ENCODE measurements at places on chromosomes 11 and 22.

GRCh38 chr22:42111798-42112197, 18.8 kb downstream of the CYP2D6 start:
- DNase-seq: no peak

GRCh38 chr22:48688366-48688765, 1139.3 kb downstream of the BRD1 start:
- no peak for DNase-seq

DNA sequence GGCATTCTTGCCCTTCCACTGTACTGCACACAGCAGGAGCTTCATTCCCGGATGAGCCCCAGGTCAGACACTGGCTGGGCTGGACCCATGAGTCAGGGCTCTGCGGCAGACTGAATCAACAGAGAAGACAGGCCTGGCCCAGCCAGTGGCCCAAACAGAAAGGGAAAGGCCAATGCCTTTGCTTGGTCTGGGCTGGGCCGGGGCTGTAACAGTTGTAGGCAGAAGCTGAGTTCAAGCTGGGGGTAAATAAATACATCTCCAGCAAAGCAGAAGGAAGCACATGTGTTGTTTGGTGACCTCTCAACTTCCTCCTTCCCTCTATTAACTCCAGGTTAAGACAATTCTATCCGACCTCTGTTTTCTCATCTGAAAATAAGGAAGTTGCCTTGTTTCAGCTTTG, 1.8 kb upstream of the SMIM35 start:
- DNase-seq: no peak

GRCh38 chr22:22553735-22554586, 5.1 kb downstream of the PRAME start:
- DNase-seq: no peak

GRCh38 chr22:25206998-25207397, 7.3 kb downstream of the CRYBB3 start:
- DNase-seq: no peak

- DNase-seq: peak; percentile 34
Measured at GRCh38 chr22:25833091-25833490, 91.1 kb downstream of the MYO18B start.

- no peak for DNase-seq
Measured at GRCh38 chr11:60305906-60306619, 21.0 kb upstream of the MS4A6E start.

GRCh38 chr22:22200569-22201184, 43.9 kb upstream of the VPREB1 start:
- no peak for DNase-seq

GRCh38 chr11:17483505-17483904, 6.9 kb upstream of the ABCC8 start:
- no peak for DNase-seq

GRCh38 chr11:83611031-83611430, 324.9 kb upstream of the CCDC90B start:
- no peak for DNase-seq

DNA sequence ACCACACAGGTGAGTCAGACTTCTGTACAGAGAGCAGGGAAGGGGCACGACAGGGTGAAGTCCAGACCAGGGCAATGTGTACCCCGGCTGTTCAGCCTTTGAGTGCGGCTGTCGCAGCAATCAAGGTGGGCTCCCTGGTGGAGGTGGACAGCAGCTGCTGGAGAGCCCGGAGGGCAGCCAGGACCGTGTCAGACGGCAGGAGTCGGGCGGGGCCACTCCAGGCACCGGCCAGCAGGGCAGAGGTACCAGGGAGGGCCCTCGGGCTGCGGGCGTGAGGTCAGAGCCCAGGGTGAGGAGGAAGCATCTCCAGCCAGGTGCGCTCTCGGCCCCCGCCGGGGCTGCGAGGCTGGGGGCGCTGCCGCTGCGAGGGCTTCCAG, 802 bp upstream of the PIM3 start:
- no peak for DNase-seq

DNA sequence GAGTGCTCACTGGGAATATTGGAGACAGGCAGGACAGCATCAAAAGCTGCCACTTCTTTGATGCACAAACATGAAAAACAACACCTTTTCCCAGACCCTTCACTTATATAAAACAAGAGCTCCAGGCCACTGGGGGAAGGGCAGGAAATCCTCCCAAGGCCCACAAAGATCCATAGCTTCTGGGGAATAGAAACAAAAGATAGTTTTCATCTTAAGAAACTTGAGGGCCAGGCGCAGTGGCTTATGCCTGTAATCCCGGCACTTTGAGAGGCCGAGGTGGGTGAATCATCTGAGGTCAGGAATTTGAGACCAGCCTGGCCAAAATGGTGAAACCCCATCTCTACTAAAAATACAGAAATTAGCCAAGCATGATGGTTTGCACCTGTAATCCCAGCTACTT, 15.3 kb downstream of the RTL6 start:
- DNase-seq: no peak

DNA sequence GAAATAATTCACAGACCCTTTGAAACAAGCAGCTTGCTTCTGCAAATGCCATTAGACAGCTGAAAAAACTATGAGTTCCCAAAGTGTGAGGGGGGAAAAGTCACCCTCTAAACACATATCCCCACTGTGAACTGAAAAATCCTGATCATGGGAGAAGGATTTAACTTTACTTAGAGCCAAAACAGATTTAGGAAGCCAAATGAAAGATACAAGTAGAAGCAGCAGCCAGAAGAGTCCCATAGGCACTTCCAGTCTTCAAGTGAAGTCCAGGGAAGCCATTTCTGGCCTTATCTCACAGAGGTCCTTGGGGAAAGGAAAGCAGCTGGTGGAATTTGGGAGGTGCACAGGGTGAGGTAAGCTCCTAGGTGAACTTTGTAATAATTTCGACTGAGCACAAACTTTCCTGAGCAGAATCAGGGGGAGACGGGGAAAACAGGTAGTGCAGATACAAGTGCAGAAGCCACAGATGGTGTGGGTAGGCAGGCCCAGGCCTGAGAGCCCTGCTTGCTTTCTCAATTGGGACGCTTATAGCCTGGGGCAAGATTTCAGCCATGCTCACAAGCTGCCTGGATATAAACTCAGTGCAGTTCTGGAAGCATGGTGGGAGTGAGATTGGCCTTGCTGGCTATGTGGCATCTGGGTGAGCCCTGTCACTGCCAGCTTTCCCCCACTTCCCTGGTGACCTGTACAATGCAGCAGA, 44.8 kb downstream of the GAS2 start:
- peak; percentile 2 for DNase-seq

DNA sequence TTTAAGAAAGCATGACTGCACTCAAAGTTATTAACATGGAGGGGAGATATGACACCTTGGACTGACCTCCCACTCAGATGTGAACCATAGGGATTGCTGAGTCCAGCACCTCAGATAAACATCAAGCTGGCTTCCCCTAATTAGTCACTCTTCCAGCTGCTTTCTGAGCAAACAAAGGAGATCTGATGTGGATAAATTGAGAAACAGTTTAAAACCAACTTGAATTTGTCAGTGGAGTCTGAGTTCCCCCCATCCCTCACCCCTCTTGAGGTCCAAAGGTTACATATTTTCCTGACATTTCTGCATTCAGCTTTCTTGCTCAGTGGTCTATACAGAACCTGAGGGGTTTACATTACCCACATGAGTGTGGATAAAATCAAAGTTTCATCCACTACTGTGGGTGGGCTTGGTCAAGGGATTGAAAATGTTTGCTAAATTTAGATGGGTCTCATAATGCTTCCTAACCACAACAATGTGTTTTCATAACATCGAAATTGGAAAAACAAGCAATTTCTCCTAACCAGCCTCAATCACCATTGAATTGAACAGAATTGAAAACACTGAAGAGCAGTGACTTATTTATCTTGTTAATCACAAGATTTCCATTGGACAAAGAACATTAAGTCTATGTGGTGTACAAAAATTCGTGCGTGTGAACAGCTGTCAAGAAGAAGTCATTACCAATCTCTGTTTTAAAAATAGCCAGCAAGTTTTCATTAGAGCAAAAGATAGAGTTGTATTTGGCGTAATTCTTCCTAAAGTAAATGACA, 292.3 kb downstream of the METTL15 start:
- no peak for DNase-seq

DNA sequence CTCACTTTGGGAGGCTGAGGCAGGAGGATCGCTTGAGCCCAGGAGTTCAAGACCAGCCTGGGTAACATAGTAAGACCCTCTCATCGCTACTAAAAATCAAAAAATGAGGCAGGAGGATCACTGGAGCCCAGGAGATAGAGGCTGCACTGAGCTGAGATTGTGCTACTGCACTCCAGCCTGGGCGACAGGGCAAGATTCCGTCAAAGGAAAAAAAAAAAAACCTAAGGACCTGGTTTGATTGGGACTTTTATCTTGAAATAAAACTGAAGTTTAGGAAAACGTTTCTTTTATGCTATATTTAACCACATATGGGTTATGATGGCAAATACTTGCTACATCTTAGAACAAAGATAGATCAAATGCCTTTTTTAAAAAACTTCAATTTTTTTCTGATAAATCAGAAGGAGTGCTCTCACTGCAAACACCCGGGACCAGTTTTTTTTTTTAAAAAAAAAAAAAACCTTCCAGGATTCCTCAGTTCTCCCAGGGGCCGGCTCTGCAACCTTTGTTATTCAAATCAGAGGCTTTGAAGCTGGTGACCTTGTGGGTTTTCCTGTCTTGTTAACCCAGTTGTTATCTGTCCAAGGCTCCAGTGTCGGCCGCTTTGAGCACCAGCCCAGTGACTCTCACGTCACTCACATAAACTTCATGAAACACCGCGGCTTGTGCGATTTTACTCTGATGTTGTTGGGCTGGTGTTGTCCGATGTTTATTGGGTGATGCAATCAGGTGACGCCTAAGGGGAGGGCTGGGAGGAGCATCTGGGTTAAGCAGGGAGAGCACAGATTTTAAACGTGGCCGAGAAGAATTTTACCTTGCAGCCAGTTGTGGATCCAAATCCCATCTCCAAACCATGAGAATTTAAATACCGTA, 24.7 kb upstream of the SLC22A12 start:
- peak; percentile 88 for DNase-seq

All from cerebellar cortex (tissue), 1 donor.